ENCODE measurements at places on chromosomes 4 and X. TPM values are rescaled to one million over a fixed set of nuclear protein-coding genes. Genes with fewer than 3 reads are reported as not detected.

GRCh38 chr4:997375-998071 is 4.3 kb upstream of the SLC26A1 start:
- no peak overlapping the region for H3K27ac ChIP-seq
- no peaks in the 10 kb centered on the region for H3K4me1 ChIP-seq
- peak; percentile 97 for DNase-seq
- H3K36me3 ChIP-seq: no peaks in the 10 kb centered on the region
- H3K4me3 ChIP-seq: no peak overlapping the region

DNA sequence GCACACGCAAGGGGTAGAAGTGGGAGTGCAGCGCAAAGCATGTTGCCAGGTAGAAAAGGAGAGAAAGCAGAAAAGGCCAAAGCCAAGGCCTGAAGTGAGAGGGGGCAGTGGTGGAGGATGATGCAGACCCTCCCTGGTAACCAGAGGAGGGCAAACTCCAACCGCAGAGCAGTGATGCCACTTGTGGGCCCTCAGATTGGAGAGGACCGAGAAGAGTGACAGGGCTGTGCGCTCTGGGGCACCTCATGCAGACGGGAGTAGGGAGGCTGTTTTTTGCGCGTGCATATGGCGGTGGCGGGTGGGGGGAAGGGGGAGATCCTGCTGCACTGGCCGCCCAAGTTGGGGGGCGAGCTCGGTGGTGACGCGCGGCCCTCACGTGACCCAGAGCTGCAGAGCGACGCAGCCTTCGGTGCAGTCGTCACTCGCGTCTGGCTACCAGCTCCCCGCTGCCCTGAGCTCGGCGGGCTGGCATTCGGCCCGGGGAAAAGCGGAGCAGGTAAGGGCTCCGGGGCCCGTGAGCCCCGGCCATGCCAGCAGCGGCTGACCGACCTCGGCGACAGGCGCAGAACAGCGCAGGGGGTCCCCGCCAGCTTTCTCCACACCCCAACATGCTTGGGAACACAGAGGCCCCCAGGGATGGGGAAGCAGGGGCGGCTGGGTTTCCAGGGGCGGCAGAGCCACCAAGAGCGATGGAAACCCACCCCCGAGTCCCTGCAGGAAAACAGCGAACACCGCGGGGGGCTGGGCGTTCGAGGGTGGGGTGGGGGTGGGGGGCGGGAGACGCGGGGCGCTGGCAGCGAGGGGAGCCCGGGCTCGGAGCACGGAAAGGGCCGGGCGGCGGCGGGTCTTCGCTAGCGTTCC is at the start of gene BEX3:
TSS of gene BEX3 (plus strand) at position 421 of the 861 bp plus-strand sequence. CDS start 984 bp downstream, outside the sequence.
- H3K27ac ChIP-seq: peak within 1 kb of the TSS; percentile 80
- H3K27me3 ChIP-seq: no peaks in the 10 kb centered on the region
- peak; percentile 70 for DNase-seq
- peaks cover 8% of the 10 kb centered on the region for H3K36me3 ChIP-seq
- H3K4me1 ChIP-seq: peaks cover 5% of the 10 kb centered on the region

DNA sequence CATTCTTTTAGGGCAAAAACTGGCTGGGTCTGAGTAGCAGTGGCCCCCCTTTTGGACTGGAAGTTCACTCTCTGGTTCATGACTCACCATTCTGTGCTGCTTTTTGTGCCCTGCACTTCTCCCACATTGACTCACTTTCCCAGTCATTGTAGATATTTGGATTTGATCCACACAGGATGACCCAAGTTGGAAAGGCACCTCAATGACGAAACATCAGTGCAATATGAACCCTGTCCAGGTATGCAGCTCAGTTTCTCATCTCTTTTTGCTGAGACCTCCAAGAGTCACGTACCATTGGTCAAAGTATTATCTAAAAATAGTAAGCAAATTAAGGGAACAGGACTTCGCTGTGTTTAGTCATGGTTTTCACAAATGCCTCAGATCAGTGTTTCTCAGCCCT is 92.7 kb downstream of the CBLL2 start:
- H3K27me3 ChIP-seq: no peaks in the 10 kb centered on the region
- no peaks in the 10 kb centered on the region for H3K36me3 ChIP-seq

The FAM133A gene
- total RNA-seq: 0.36 TPM

The COL4A6 gene
- total RNA-seq: not detected

The PAGE4 gene
- total RNA-seq: not detected

GRCh38 chr4:56799824-56800756 is 21.4 kb downstream of the SPINK2 start:
- H3K4me1 ChIP-seq: peaks cover 11% of the 10 kb centered on the region
- DNase-seq: peak; percentile 81
- H3K27me3 ChIP-seq: no peaks in the 10 kb centered on the region

The WDR44 gene
- total RNA-seq: 21.8 TPM

Measured in osteoblast (primary cell).